ENCODE measurements at places on chromosomes 6 and 20.

GRCh38 chr6:137631323-137631722 lies 137.1 kb upstream of the OLIG3 start:
- no peaks in the 10 kb centered on the region for H3K4me1 ChIP-seq
- H3K27me3 ChIP-seq: no peaks in the 10 kb centered on the region
- H3K4me3 ChIP-seq: no peak overlapping the region
- no peak overlapping the region for H3K27ac ChIP-seq
- no peak for DNase-seq

DNA sequence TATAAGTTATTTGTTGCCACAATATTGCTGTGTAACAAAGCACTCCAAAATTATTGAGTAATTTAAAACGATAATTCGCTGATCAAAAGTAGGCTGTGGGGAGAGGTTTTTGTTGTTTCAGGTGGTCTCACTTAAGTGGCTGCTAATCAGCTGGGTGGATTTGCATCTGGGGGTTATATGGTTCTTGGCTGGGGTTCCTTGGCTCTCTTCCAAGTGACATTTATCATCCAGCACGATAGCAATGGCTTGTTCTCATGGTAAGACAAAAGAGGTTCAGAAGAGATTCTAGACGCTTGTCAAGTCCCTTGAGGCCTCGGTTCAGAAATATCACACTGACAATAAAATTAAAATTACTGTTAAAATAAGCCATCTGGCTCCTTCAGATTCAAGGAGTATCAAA lies 1648.8 kb downstream of the GRIK2 start:
- no peak overlapping the region for H3K27ac ChIP-seq
- H3K4me1 ChIP-seq: no peaks in the 10 kb centered on the region
- no peak for DNase-seq
- H3K4me3 ChIP-seq: no peak overlapping the region

DNA sequence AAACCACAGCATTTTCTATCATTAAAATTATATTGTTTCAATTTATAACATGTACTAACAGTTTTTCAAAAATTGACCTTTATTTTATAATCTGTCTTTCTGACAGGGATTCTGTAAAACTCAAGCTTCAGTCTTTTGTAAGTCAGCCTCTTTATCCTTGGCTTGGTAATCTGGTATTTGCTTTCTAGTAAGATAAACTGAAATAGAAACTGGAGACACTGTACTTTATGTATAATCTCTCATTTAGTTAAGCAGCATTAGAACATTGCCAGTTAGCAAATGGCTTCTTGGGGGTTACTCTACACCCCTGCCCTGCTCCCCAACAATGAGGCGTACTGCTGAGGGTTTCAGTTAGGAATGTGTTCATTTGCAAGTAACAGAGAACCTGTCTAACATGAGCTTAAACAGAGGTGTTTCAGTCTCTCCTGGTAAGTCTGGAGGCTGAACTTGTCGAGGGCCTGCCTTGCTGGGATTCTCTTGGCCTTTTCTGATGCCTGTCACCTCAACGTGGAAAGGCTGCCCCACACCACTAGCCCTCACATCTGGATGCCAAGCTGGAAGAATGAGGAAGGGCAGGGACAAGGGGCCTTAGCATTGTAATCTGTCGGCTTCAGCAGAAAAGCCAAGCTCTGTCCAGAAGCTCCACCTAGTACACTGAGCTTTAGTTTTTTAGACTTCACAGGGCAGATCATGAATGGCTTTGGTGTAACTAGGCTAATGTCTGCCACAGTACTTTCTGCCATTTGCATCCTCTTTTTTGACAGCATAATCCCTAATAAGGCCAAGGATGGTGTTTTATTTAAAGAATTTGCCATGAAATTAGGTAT lies 34.8 kb downstream of the SH3BGRL2 start:
- peak overlapping the region; percentile 19 for H3K27ac ChIP-seq
- DNase-seq: no peak
- peaks cover 7% of the 10 kb centered on the region for H3K4me1 ChIP-seq
- no peaks in the 10 kb centered on the region for H3K36me3 ChIP-seq
- H3K27me3 ChIP-seq: no peaks in the 10 kb centered on the region

DNA sequence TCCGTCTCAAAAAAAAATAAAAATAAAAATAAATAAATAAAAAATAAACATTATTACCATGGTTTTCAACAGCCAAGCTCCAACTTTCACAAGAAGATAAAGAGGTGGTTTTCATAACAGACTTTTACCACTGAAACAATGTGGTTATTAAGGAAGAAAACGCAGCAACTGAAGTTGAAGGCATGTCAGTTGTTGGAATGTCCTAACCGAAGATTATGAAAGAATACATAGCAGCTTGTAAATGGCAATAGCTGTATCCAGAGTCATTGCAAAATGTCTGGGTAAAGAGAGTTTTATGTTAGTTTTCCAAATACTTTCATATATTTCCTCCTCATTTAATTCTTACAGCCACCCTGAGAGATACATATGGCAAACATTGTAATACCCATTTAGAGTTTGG lies 161.6 kb upstream of the MARCKS start:
- H3K36me3 ChIP-seq: no peaks in the 10 kb centered on the region
- no peak overlapping the region for H3K4me3 ChIP-seq
- no peak overlapping the region for H3K27ac ChIP-seq
- no peaks in the 10 kb centered on the region for H3K27me3 ChIP-seq
- H3K4me1 ChIP-seq: no peaks in the 10 kb centered on the region
- DNase-seq: no peak

GRCh38 chr6:158816803-158817727 lies 2.1 kb downstream of the EZR start:
- peaks cover 38% of the 10 kb centered on the region for H3K36me3 ChIP-seq
- peak; percentile 78 for DNase-seq
- no peaks in the 10 kb centered on the region for H3K27me3 ChIP-seq
- peak overlapping the region; percentile 95 for H3K4me3 ChIP-seq

- peaks cover 5% of the 10 kb centered on the region for H3K4me1 ChIP-seq
- no peaks in the 10 kb centered on the region for H3K27me3 ChIP-seq
- H3K36me3 ChIP-seq: peaks cover 2% of the 10 kb centered on the region
- DNase-seq: peak; percentile 48
Observed at GRCh38 chr6:79686707-79687309, 55.7 kb downstream of the SH3BGRL2 start.

DNA sequence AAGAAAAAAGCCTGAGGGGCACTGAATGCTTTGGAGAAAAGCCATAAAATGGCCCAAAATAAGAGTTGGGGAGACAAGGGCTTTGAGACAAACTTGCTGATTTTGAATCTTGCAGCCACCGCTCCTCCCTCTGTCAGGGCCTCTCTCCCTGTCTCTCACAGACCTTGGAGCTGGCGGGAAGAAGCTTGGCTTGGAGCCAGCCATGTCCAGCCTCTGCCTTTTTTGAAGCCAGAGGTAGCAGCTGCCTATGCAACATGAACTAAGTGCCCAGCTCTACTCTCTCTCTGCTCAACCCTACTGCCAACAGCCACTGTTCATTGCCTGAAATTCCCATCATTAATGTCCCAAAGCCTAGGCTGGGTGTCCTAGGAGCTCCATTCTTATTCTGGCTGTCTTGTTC lies 63.7 kb upstream of the CTNNBL1 start:
- H3K4me1 ChIP-seq: no peaks in the 10 kb centered on the region
- DNase-seq: no peak
- no peaks in the 10 kb centered on the region for H3K27me3 ChIP-seq
- H3K27ac ChIP-seq: no peak overlapping the region

GRCh38 chr6:105424175-105424783 lies 21.4 kb upstream of the PREP start:
- DNase-seq: peak; percentile 79
- no peak overlapping the region for H3K27ac ChIP-seq
- H3K4me3 ChIP-seq: no peak overlapping the region
- no peaks in the 10 kb centered on the region for H3K27me3 ChIP-seq

DNA sequence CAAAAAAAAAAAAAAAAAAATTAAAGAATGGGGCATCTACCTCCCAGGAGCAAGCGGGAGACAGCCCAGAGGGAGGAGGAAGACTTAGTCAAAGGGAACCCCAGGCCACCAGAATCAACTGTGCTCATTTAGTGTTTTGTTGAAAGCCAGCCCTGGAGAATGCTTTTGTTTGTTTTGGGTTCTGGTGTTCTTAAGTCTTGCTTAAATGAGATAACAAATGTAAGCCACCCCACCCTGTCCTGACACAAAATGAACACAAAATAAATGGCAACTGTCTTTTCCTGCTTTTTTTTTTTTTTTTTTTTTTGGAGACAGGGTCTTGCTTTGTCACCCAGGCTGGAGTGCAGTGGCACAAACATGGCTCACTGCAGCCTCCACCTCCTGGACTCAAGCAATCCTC lies 165.0 kb upstream of the JARID2 start:
- H3K27ac ChIP-seq: no peak overlapping the region
- no peaks in the 10 kb centered on the region for H3K36me3 ChIP-seq
- H3K4me3 ChIP-seq: no peak overlapping the region
- no peaks in the 10 kb centered on the region for H3K27me3 ChIP-seq

- H3K4me1 ChIP-seq: no peaks in the 10 kb centered on the region
- H3K27ac ChIP-seq: no peak overlapping the region
- no peak overlapping the region for H3K4me3 ChIP-seq
- no peaks in the 10 kb centered on the region for H3K36me3 ChIP-seq
- no peaks in the 10 kb centered on the region for H3K27me3 ChIP-seq
- DNase-seq: no peak
Observed at GRCh38 chr6:160513836-160514235, 150.2 kb downstream of the LPA start.

DNA sequence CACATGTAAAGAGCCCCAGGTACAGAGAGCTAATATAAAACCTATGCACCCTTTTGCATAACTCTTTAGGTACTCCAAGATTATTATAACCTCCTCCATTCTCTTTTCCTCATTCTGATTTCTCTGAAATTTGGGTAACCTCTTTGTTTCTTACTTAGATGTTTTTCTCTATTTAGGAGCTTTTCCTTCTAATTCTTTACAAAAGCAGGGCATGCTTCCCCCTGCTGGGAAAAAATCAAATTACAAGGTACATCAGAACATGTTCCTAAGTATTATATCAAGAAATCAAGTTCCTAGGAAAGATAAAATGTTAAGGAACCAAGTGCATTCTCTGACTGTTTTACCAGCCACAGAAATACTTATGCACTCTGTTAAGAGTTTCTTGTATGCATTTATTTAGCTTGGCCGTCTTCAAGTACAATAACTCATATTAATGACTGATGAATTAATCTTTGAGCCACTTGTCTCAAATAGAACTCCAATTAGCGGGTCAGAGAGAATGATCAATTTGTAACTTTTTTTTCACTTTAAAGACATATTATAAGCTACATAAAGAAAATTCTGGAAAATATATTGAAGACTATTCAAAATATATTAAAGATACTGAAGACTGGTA lies 2.1 kb downstream of the KHDRBS2 start:
- H3K4me3 ChIP-seq: no peak overlapping the region
- peaks cover 5% of the 10 kb centered on the region for H3K4me1 ChIP-seq
- no peaks in the 10 kb centered on the region for H3K36me3 ChIP-seq
- H3K27ac ChIP-seq: peak overlapping the region; percentile 51
- no peak for DNase-seq
- H3K27me3 ChIP-seq: peaks cover 2% of the 10 kb centered on the region

DNA sequence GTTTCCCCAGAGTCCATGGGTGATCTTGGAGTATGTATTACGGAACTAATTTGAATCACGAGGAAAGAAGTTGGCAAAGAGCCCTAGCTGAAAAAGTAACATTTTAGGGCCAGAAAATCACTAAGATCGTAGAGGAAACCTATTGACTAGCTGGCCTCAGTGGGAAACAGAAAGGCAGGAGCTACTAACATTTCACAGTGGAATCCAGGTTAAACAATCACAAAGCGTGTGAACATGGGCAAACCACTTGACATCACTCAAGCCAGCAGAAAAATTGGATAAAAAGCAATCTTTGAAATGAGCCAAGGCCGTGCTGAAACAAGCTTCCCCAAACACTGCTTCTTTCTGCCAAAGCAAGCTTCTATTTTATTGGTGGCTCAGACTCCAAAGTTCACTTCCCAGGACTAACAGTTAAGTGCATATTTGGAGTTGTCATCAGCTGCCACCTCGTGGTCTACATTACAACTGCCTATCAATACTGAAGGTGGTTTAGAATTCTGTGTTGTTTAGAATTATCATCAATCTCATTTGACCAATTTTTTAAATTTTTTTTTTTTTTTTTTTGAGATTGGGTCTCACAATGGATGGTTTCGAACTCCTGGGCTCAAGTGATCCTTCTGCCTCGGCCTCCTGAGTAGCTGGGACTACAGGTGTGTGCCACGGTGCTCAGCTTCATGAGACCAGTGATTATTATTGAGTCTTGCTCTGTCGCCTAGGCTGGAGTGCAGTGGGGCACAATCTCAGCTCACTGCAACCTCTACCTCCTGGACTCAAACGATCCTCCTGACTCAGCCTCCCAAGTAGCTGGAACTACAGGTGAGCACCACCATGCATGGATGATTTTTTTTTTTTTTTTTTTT lies 10.6 kb downstream of the RPS10 start:
- no peak overlapping the region for H3K4me3 ChIP-seq
- H3K4me1 ChIP-seq: no peaks in the 10 kb centered on the region
- peak; percentile 94 for DNase-seq
- peak overlapping the region; percentile 57 for H3K27ac ChIP-seq
- peaks cover 35% of the 10 kb centered on the region for H3K36me3 ChIP-seq

GRCh38 chr20:8079976-8080375 lies 52.1 kb upstream of the PLCB1 start:
- no peak overlapping the region for H3K4me3 ChIP-seq
- no peaks in the 10 kb centered on the region for H3K36me3 ChIP-seq
- DNase-seq: no peak
- no peaks in the 10 kb centered on the region for H3K4me1 ChIP-seq

GRCh38 chr6:34110610-34111009 lies 35.3 kb downstream of the GRM4 start:
- H3K4me3 ChIP-seq: no peak overlapping the region
- no peak overlapping the region for H3K27ac ChIP-seq

- peaks cover 4% of the 10 kb centered on the region for H3K4me1 ChIP-seq
- peaks cover 97% of the 10 kb centered on the region for H3K27me3 ChIP-seq
- H3K36me3 ChIP-seq: no peaks in the 10 kb centered on the region
- DNase-seq: peak; percentile 70
- H3K27ac ChIP-seq: no peak within 1 kb of the TSS
- H3K4me3 ChIP-seq: peak within 1 kb of the TSS; percentile 37
Observed at GRCh38 chr6:100464903-100465700, at the start of gene SIM1. SIM1 (minus strand) TSS chr6:100464921; CDS start chr6:100463468, 1,453 bp downstream.

DNA sequence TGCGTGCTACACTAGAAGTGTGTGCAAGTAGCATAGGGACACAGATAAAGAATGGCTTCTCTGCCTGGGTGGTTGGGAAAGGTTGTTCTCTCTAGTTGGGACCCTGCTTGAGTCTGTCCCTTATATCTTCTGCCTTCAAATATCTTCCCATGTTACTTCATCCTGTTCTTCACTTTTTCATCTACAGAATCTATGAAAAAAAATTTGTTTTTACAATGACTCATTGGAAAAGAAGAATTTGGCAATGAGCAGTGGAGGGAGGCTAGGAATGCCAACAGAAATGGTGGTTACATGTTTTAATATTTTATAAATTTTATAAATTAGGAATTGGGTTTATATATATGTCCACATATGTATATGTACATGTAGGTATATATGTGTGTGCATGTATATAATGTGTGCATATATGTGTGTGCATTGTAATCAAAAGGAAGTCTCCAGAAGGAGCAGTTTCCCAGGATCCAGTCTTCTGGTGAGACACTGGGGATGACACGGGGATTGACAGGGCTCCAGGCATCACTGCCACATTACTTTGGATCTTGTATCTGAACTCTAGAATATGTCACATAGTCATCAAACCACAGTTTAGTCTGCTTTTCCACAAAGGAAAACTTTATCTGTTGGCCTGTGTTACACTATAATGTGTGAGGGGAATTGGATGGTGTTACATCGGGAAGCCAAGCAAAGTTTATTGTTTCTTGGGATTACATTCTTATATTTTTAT lies 75.3 kb upstream of the RIPOR2 start:
- no peak overlapping the region for H3K27ac ChIP-seq
- no peak for DNase-seq
- H3K36me3 ChIP-seq: no peaks in the 10 kb centered on the region

- H3K36me3 ChIP-seq: no peaks in the 10 kb centered on the region
- DNase-seq: peak; percentile 76
- H3K27ac ChIP-seq: no peak overlapping the region
- peaks cover 41% of the 10 kb centered on the region for H3K27me3 ChIP-seq
- peaks cover 5% of the 10 kb centered on the region for H3K4me1 ChIP-seq
- H3K4me3 ChIP-seq: no peak overlapping the region
Observed at GRCh38 chr20:32017711-32018251, 7.5 kb downstream of the CCM2L start.
